ENCODE measurements at places on chromosomes 5 and 9.

GRCh38 chr5:115087951-115088350 lies 81.8 kb downstream of the TRIM36 start:
- H3K4me3 ChIP-seq = no peak overlapping the region
- H3K27ac ChIP-seq = no peak overlapping the region
- H3K4me1 ChIP-seq = no peaks in the 10 kb centered on the region
- H3K36me3 ChIP-seq = no peaks in the 10 kb centered on the region

DNA sequence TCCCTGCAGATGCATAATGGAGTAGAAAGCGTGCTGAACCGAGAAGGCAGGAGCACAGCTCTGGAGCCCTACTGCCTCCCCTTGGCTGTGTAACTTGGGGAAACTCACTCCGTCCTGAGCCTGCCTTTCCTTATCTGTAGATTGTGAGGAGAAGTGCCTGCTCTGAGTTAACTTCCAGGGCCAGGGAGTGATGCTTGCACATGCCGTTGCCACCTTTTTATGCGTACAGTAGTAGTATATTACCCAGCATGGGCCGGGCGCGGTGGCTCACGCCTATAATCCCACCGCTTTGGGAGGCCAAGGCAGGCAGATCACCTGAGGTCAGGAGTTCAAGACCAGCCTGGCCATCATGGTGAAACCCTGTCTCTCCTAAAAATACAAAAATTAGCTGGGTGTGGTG lies 87.1 kb downstream of the PDZD2 start:
- H3K36me3 ChIP-seq = no peaks in the 10 kb centered on the region
- no peaks in the 10 kb centered on the region for H3K27me3 ChIP-seq
- no peak overlapping the region for H3K27ac ChIP-seq
- no peak for DNase-seq
- no peak overlapping the region for H3K4me3 ChIP-seq

GRCh38 chr5:177403792-177404640 lies 3.6 kb upstream of the PFN3 start:
- DNase-seq = peak; percentile 60
- H3K4me3 ChIP-seq = peak overlapping the region; percentile 47
- H3K27me3 ChIP-seq = peaks cover 45% of the 10 kb centered on the region
- H3K27ac ChIP-seq = no peak overlapping the region
- peaks cover 3% of the 10 kb centered on the region for H3K4me1 ChIP-seq
- H3K36me3 ChIP-seq = no peaks in the 10 kb centered on the region

DNA sequence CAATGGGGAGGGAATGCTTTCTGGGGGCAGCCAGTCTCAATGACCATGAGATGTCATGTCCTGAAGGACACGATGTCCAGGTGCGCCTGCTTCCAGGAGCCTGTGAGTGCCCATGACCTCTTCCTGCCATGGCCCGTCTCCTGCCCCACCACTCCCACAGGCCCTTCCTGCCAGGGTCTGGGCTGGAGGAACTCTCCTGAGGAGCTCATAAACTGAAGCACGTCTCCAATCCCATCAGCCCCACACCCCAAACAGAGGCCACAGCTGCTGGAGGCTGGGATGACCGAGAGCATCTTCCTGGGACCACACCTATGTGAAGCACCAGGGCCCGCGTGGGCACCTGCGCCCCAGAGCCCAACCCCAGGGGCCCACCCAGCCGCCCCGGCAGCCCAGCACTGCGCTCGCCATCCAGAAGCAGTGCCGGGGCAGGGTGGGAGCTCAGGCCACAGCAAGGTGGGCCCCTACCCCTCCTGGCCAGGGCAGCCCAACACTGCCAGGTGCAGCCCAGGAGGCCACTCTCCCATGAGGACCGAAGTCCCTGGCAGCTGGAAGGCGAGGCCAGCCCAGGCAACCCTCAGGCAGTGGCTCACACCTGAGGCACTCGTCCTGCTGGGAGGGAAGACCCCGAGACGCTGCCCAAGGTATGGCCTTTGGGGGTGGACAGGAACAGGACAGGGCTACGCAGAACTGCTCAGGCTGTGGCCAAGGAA lies 53.9 kb upstream of the UBAC1 start:
- H3K4me1 ChIP-seq = peaks cover 6% of the 10 kb centered on the region
- DNase-seq = no peak
- peaks cover 8% of the 10 kb centered on the region for H3K36me3 ChIP-seq
- H3K27ac ChIP-seq = no peak overlapping the region

DNA sequence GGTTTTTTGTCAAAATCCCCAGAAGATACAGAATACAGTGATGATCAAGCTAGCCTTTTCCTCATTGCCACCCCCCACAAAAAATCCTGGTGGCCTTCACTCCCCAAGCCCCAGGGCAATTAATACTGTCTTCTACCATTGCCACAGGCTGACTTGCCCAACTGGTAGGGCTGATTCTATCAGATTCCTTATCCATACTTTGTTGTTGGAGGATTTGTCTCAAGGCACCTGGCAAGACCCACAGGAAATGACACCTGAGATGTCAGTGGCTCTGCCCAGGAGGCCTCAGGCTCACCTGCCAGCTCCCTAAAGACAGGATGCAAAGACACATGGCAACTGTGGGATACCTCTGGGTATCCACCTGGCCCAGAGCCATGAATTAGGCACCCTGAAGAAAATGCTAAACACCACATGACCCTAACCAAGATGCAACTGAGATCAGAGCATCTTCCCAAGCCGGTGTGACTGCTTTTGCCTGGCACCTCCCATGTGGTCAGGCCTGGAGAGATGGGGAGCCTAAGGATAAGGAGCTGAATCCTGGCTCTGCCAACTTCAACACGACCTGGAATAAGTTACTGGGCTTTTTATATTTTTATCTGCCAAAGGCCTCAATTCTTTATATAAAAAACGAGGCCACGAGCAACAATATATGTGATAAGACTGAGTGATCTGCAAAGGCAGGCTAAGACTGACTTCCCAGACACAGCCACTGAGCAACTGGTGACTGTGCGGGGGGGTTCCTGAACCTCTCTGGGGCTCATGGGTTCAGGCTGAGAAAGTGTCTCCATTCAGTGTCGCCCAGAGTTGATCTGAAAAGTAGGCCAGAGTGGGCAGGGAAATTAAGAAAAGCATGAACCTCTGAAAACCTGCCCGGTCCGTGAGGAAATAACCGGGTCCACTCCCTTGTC lies 944 bp downstream of the ATOX1 start:
- no peaks in the 10 kb centered on the region for H3K27me3 ChIP-seq
- no peaks in the 10 kb centered on the region for H3K36me3 ChIP-seq
- peaks cover 3% of the 10 kb centered on the region for H3K4me1 ChIP-seq
- no peak for DNase-seq

DNA sequence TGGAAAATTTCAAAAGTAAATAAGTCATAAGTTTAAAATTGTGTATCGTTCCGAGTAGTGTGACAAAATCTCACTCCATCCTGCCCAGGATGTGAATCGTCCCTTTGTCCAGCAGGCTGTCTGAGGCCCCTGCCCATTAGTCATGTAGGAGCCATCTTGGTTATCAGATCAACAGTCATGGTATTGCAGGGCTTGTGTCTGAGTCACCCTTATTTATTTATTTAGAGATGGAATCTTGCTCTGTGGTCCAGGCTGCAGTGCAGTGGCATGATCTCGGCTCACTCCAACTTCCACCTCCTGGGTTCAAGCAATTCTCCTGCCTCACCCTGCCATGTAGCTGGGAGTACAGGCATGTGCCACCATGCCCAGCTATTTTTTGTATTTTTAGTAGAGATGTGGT lies 30.2 kb downstream of the ITGA2 start:
- H3K36me3 ChIP-seq = no peaks in the 10 kb centered on the region
- peak overlapping the region; percentile 6 for H3K27ac ChIP-seq
- H3K4me3 ChIP-seq = no peak overlapping the region
- peaks cover 4% of the 10 kb centered on the region for H3K4me1 ChIP-seq

Measured in fibroblast of lung (primary cell).